ENCODE measurements at places on chromosomes 11 and 22.

- peak; percentile 60 for DNase-seq
These were observed at the start of gene PGAP2 for GRCh38 chr11:3807909-3808860. Gene PGAP2 (plus strand): TSS chr11:3808560. CDS start chr11:3811260, 2,700 bp downstream.

GRCh38 chr22:38776086-38776485 lies 17.9 kb downstream of the DNAL4 start:
- no peak for DNase-seq

GRCh38 chr22:49147171-49147570 lies 680.5 kb downstream of the BRD1 start:
- no peak for DNase-seq

DNA sequence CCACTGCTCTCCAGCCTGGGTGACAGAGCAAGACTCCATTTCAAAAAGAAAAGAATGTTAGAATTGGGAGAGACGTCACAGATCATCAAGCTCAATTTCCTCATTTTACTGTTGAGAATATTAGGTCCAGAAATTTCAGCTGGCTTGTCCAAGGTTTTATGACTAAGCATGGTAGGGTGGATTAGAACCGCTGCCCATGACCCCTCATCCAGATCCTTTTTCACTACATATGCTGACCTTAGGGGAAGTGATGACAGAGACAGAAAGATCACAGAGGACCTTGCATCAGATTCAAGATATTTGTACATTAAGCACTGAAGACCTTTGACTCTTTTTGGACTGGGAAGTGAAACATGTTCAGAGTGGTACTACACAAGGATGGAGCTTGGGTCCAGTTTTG lies 134.5 kb downstream of the ADAMTS15 start:
- DNase-seq: no peak

GRCh38 chr11:69241075-69241740 lies 52.7 kb upstream of the MYEOV start:
- DNase-seq: no peak

DNA sequence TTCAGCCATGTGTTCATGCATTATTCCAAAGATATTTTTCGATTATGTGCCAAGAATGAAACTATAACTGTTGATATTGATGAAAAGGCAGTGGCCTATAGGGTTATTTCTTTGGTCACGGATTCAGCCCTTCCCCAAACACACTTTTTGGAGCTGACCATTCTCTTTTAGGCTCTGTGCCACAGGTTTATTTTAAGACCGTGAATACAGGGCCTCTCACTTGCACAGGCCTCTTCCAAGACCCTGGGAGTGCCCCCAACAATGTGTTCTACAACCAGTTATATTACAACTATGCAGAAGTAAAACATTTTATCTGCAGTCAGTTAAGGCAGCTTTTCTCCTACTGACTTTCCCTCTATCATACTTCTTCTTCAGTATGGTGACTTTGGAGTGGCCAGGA lies 104.6 kb downstream of the ALX4 start:
- DNase-seq: no peak

DNA sequence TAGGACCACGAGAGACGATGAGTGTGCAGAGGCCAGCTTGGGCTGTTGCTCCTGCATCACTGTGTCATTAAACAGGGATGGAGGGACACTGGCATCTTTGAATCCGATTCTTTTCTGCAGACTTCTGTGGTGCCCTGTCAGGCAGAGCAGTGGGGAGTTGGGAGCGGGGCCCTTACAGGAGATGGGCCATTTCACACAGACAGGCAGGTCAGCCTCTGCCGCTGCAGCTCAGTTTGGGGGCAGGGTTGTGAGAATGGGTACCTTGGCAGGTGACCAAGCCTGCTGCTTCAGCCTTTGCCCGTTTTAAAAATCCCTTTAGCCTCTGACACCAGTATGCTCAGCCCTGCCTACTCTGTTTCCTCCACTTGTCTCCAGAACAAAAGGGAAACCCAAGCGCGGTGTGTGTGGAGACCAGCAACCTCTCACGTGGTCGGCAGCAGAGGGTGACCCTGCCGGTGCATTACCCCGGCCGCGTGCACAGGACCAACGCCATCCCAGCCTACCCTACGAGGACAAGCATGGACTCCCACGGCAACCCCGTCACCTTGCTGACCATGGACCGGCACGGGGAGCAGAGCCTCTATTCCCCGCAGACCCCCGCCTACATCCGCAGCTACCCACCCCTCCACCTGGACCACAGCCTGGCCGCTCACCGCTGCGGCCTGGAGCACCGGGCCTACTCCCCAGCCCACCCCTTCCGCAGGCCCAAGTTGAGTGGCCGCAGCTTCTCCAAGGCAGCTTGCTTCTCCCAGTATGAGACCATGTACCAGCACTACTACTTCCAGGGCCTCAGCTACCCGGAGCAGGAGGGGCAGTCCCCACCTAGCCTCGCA lies 12.6 kb downstream of the C22orf31 start:
- no peak for DNase-seq

DNA sequence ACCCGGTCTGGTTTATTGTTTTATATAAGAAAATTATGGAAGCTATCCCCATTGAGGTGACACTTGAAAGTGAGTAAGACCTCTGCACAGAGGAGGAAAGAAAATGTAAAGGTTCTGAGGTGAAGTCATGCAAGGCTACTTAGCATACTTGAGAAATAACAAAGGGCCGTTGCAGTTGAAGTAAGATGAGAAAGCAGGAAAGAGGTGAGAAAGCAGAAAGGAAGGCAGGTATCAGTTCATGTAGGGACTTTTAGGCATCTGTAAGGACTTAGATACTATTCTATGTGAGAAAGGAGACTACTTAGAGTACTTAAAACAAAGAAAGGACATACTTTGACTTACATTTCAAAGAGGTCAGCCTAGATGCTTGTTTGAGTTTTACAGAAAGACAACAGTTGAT lies 84.7 kb downstream of the CASP12 start:
- DNase-seq: no peak

GRCh38 chr11:16402654-16403447 lies 46.5 kb upstream of the SOX6 start:
- no peak for DNase-seq

Measured in activated CD8-positive, alpha-beta memory T cell treated with anti-CD3 and anti-CD28 coated beads, Interleukin-2, amount 50 U/mL, for 4 hours (primary cell).